Renal cortex interstitium (tissue), 15 donors: ENCODE measurements at places on chromosomes 11 and 22. TPM values are rescaled to one million over a fixed set of nuclear protein-coding genes. Genes with fewer than 3 reads are reported as not detected.

NRIP3 gene
- 2.4 TPM for polyA plus RNA-seq

KRTAP5-10 gene
- polyA plus RNA-seq: 0.44 TPM

OR52E2 gene
- not detected for polyA plus RNA-seq

SOX6 gene
- 24.9 TPM for polyA plus RNA-seq

DAGLA gene
- polyA plus RNA-seq: 4.4 TPM
